Sigmoid colon (tissue), 7 donors: ENCODE measurements at places on chromosomes 1 and 21. TPM values are rescaled to one million over a fixed set of nuclear protein-coding genes. Genes with fewer than 3 reads are reported as not detected.

DNA sequence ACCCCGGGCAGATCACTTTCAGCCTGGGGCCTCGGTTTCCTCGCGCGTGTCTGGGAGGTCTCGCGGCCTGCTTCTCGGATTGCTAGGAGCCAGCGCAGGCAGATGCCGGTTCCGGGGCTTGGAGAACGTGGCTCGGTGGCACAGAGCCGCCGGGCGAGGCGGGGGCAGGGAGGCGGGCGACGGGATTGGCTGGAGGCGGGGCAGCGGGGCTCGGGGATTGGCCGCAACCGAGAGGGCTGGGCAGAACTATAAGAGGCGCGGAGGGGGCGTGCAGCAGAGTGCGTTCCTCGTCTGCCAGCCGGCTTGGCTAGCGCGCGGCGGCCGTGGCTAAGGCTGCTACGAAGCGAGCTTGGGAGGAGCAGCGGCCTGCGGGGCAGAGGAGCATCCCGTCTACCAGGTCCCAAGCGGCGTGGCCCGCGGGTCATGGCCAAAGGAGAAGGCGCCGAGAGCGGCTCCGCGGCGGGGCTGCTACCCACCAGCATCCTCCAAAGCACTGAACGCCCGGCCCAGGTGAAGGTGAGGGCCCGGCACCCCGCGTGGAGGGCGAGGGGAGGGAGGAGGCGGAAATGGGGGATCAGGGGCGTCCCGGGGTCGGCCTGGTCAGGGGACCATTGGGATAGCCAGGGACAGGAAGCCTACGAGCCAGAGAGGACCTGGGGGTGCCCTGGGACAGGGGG is at the start of gene MFSD2A:
Gene MFSD2A (plus strand): TSS at position 276 of the 677 bp plus-strand sequence. CDS start 148 bp downstream, at position 424.
- H3K27me3 ChIP-seq = no peaks in the 10 kb centered on the region
- peak within 1 kb of the TSS; percentile 22 for H3K4me3 ChIP-seq

- no peaks in the 10 kb centered on the region for H3K36me3 ChIP-seq
- H3K4me3 ChIP-seq = peak overlapping the region; percentile 71
Observed at GRCh38 chr1:224113545-224113917, 380 bp upstream of the FBXO28 start.

DNA sequence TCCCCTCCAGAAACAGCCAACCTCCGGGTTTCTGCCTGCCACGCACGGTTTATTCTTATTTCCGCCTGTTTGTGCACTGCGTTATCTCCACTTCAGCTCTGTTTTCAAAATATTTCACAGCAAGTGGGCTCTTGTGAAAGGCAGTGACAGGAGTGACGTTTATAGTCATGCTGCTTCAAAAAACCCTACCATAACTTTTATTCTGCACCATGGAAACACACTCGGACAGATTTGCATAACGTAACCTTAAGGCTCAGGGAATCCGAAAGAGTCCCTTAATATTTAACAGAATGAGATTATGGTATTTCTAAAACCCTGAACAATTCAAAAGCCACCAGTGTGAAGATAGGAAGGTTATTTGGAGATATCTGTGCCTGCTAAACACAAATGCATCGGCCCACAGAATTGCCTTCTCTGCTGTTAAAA is 782 bp upstream of the SDE2 start:
- H3K36me3 ChIP-seq = peaks cover under 1% of the 10 kb centered on the region
- DNase-seq = no peak
- H3K27me3 ChIP-seq = no peaks in the 10 kb centered on the region

GRCh38 chr1:178541829-178542553 is 29.1 kb downstream of the TEX35 start:
- H3K36me3 ChIP-seq = no peaks in the 10 kb centered on the region
- H3K4me1 ChIP-seq = peaks cover 45% of the 10 kb centered on the region
- H3K4me3 ChIP-seq = peak overlapping the region; percentile 67

GRCh38 chr1:15681349-15682292 is 2.5 kb upstream of the PLEKHM2 start:
- H3K36me3 ChIP-seq = no peaks in the 10 kb centered on the region
- no peak overlapping the region for H3K4me3 ChIP-seq
- H3K4me1 ChIP-seq = peaks cover 22% of the 10 kb centered on the region
- H3K27me3 ChIP-seq = no peaks in the 10 kb centered on the region
- DNase-seq = no peak

DNA sequence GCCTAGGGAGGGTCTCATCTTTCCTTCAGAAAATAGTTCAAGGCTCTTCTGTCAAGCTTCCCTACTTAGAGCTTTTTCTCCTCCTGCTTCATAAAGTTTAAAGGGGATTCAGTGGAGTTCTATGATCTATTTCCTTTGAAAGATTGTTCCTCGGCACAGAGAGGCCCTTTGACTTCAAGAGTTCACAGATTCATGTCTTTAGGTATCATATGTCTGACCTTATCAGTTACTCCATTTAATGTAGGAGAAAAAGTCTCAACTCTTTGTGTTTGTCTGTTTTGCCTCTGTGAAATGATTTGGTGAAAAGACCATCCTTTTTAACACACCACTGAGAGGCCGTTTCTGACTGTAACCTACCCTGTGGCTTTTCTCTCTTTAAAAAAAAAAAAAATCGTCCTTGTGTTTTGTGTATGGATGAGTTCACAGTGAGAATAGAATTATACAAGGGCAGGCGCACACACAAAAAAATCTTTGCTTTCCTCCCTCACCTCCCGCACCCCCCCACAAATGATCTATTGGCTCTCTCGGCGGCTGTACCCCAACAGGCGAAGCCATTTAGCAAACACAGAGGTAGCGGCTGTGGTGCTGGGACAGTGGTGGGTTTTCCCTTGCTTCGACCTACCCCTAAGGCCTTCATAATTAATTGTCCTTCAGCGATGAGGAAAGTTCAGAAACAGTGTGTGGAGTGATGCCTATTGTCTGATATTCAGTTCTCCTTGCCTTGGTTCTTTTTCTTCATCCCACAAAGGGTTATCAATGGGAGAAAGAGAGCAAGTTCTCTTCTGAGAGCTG is 29.6 kb downstream of the PROX1 start:
- H3K4me3 ChIP-seq = no peak overlapping the region
- H3K4me1 ChIP-seq = no peaks in the 10 kb centered on the region
- H3K36me3 ChIP-seq = no peaks in the 10 kb centered on the region

GRCh38 chr1:34144766-34145165 is 20.3 kb downstream of the CSMD2 start:
- no peak overlapping the region for H3K27ac ChIP-seq
- no peaks in the 10 kb centered on the region for H3K4me1 ChIP-seq

DNA sequence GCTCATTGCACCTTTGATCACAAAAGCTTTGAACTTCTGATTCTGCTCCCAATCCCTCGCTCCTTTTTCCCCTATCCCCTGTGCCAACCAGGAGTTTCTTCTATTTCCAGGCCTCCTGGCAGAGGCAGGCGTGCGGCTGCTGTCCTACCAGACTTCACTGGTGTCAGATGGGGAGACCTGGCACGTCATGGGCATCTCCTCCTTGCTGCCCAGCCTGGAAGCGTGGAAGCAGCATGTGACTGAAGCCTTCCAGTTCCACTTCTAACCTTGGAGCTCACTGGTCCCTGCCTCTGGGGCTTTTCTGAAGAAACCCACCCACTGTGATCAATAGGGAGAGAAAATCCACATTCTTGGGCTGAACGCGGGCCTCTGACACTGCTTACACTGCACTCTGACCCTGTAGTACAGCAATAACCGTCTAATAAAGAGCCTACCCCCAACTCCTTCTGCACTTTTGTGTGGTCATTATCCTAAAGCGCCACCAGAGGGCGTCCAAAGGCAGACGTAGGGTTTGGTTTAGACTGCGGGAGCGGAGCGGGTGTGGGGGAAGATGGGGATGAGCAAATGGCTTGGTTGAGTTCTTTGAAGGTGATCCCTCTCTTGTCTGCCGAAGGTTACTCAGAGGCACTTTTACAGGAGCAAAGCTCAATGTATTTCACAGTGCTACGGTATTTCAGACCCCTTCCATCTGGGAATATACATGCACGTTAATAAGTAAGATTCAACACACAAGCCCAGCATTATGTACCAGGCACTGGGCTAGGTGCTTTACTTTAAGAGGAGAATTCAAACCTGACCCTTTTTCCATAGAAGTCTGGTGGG is 24.7 kb downstream of the HMGCS2 start:
- H3K27ac ChIP-seq = no peak overlapping the region
- no peak overlapping the region for H3K4me3 ChIP-seq
- peaks cover 30% of the 10 kb centered on the region for H3K4me1 ChIP-seq
- H3K27me3 ChIP-seq = no peaks in the 10 kb centered on the region
- DNase-seq = peak; percentile 81

GRCh38 chr21:43868461-43868860 is 3.4 kb downstream of the AGPAT3 start:
- no peak overlapping the region for H3K4me3 ChIP-seq
- H3K4me1 ChIP-seq = no peaks in the 10 kb centered on the region
- H3K27me3 ChIP-seq = no peaks in the 10 kb centered on the region
- H3K27ac ChIP-seq = peak overlapping the region; percentile 95
- DNase-seq = no peak

GRCh38 chr1:36890776-36891175 is 143.5 kb downstream of the GRIK3 start:
- DNase-seq = peak; percentile 4
- H3K27me3 ChIP-seq = no peaks in the 10 kb centered on the region
- H3K36me3 ChIP-seq = no peaks in the 10 kb centered on the region
- no peak overlapping the region for H3K4me3 ChIP-seq

- no peak for DNase-seq
- no peaks in the 10 kb centered on the region for H3K4me1 ChIP-seq
- no peak overlapping the region for H3K27ac ChIP-seq
- no peak overlapping the region for H3K4me3 ChIP-seq
Observed at GRCh38 chr1:169184812-169185211, 78.3 kb downstream of the ATP1B1 start.

Gene HPDL
- not detected for total RNA-seq

Gene SH2D1B
- total RNA-seq = not detected

DNA sequence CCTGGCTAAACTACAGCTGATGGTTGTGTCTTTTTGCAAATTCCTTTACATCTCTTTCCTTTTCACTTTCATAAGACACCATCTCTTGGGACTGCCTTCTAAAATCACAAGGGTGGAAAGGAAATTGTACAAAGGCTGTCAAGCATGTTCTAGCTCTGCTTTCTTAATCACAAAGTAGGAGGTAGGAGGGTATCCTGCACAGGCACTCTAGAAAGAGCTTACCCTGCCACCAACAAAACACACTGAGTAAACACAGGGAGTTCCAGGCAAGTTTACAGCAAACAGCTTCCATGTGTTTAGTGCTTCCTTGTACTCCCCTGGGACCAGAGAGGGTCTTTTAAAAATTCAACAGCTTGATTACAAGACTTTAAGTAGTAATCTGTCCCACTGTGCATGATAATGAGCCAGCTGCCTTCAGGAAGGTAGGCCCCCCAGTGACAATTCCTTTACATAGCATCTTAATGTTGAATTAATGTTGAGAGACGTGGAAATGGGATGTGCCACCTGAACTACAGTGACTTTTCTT is 2.4 kb downstream of the PLPP3 start:
- no peaks in the 10 kb centered on the region for H3K27me3 ChIP-seq
- peak overlapping the region; percentile 88 for H3K4me3 ChIP-seq
- no peaks in the 10 kb centered on the region for H3K36me3 ChIP-seq
- peaks cover 19% of the 10 kb centered on the region for H3K4me1 ChIP-seq

Gene SYT14
- 0.27 TPM for total RNA-seq

GRCh38 chr1:217985641-217986040 is 299.5 kb upstream of the RRP15 start:
- no peak overlapping the region for H3K27ac ChIP-seq
- H3K4me1 ChIP-seq = no peaks in the 10 kb centered on the region
- no peak overlapping the region for H3K4me3 ChIP-seq
- no peaks in the 10 kb centered on the region for H3K27me3 ChIP-seq

Gene AKR1A1
- total RNA-seq = 39.6 TPM

Gene ATP6V1G3
- not detected for total RNA-seq

Gene LINGO4
- not detected for total RNA-seq

GRCh38 chr1:216702170-216702569 is 21.1 kb downstream of the ESRRG start:
- no peaks in the 10 kb centered on the region for H3K36me3 ChIP-seq
- no peak overlapping the region for H3K27ac ChIP-seq
- no peaks in the 10 kb centered on the region for H3K27me3 ChIP-seq
- DNase-seq = no peak
- no peaks in the 10 kb centered on the region for H3K4me1 ChIP-seq

DNA sequence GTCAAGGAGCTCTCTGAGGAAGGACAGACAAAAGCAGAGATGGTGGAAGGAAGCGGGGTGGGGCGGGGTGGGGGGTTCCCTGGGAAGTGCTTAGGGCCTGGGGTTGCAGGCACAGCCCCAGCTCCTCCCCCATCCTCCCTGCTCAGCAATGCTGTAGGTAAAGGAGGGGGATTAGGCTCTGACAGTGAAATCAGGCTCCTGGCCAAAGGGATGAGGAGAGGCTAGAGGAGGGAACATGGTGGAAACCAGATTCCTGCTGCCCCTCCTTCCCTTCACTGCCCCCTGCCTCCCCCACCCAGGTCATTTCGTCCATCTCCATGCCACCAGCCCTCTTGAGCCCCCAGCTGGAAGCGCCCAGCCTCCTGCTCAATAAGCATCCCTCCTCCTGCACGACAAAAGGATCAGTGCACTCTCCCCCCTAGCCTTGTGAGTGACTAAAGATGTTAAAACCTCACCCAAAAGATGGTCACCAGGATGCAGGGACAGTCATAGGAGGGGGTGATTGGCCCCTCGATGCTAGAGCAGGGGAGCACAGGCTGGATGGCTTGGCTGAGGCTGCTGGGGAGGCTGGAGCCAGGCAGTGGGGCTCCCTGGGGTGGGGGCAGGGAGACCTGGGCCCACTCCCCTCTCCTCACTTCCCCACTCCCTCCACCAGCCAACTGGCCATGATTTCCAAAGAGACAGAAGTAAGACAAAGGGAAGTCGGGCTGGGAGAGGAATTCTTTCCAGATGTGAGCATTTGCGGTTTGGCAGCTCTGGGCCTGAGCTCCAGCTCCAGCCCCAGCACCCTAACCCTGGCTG is 2.2 kb upstream of the CRABP2 start:
- no peaks in the 10 kb centered on the region for H3K36me3 ChIP-seq
- H3K27me3 ChIP-seq = no peaks in the 10 kb centered on the region
- H3K4me1 ChIP-seq = peaks cover 81% of the 10 kb centered on the region
- peak overlapping the region; percentile 84 for H3K27ac ChIP-seq
- no peak overlapping the region for H3K4me3 ChIP-seq

- H3K27me3 ChIP-seq = peaks cover 23% of the 10 kb centered on the region
- no peaks in the 10 kb centered on the region for H3K4me1 ChIP-seq
- H3K36me3 ChIP-seq = no peaks in the 10 kb centered on the region
Observed at GRCh38 chr21:42437786-42438185, 34.1 kb downstream of the UBASH3A start.

GRCh38 chr1:197464044-197464443 is 196.0 kb downstream of the CRB1 start:
- H3K36me3 ChIP-seq = no peaks in the 10 kb centered on the region
- no peak overlapping the region for H3K4me3 ChIP-seq
- peak overlapping the region; percentile 25 for H3K27ac ChIP-seq

- H3K36me3 ChIP-seq = no peaks in the 10 kb centered on the region
- H3K27ac ChIP-seq = no peak overlapping the region
- no peak overlapping the region for H3K4me3 ChIP-seq
- H3K4me1 ChIP-seq = no peaks in the 10 kb centered on the region
- no peaks in the 10 kb centered on the region for H3K27me3 ChIP-seq
Observed at GRCh38 chr1:48164571-48164970, 57.9 kb upstream of the SLC5A9 start.

Gene TNFRSF4
- 0.95 TPM for total RNA-seq

Gene GUCA2A
- not detected for total RNA-seq

- DNase-seq = peak; percentile 93
- peaks cover 25% of the 10 kb centered on the region for H3K4me1 ChIP-seq
- H3K4me3 ChIP-seq = no peak overlapping the region
- no peaks in the 10 kb centered on the region for H3K27me3 ChIP-seq
- H3K36me3 ChIP-seq = no peaks in the 10 kb centered on the region
Observed at GRCh38 chr1:25744140-25744581, 55.8 kb upstream of the SELENON start.

Gene DCDC2B
- not detected for total RNA-seq

Gene GPR3
- 2.0 TPM for total RNA-seq

GRCh38 chr1:207286786-207287468 is 34.6 kb upstream of the CD55 start:
- H3K4me1 ChIP-seq = no peaks in the 10 kb centered on the region
- no peaks in the 10 kb centered on the region for H3K36me3 ChIP-seq
- no peak for DNase-seq
